CD4-positive, alpha-beta memory T cell (primary cell): ENCODE measurements at places on chromosomes 2 and 18. TPM values are rescaled to one million over a fixed set of nuclear protein-coding genes. Genes with fewer than 3 reads are reported as not detected.

The MTCL1 gene
- polyA plus RNA-seq, result not detected

The TRIM54 gene
- not detected for polyA plus RNA-seq

GRCh38 chr2:79697200-79697599 lies 184.3 kb downstream of the CTNNA2 start:
- DNase-seq, result no peak

GRCh38 chr2:177589186-177589585 lies 196.6 kb downstream of the AGPS start:
- no peak for DNase-seq

DNA sequence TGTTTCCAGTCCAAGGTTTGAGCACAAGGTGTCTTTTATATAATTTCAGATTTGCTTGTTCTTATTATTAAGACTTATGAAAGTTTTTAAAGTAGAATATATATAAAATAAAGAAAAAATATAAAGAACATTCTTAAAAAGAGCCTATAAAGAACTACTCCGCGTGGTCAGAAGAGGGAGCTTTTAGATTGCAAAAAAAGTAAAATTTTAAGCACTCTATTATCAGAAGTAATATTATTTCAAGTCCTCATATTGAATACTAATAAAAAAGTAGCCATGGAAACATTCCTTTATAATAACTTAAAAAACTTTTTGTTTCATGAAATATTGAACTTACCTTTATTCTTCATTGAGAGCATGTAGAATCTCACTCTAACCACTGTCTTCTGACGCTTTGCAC lies 51.4 kb downstream of the LINC00305 start:
- DNase-seq, result no peak

GRCh38 chr2:145692971-145693478 lies 1173.1 kb upstream of the ZEB2 start:
- no peak for DNase-seq

- no peak for DNase-seq
Observed at GRCh38 chr2:424306-425171, 136.6 kb upstream of the ALKAL2 start.

DNA sequence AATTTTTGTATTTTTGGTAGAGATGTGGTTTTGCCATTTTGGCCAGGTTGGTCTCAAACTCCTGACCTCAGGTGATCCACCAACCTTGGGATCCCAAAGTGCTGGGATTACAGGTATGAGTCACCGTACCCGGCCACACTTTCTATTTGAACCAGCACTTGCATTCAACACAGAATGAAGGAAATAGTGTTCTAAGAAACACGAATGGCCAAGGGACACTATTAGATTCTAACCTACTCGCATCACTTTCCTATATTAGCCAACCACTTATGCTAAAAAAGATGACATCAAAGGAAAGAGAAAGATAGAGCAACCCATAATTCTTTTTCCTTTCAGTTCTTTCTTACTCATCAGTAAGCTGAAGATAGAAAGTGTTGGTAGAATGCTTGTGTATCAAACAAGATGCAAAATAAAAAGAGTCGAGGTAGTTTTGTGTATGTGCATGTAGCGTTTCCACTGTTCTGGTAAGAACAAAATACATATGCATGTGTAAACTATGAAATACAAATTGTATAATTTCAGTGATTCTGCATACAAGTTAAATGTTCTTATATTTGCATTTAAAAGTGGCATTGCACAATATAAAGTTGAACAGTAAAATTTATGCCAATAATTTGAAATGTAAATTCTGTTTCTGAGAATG lies 247.6 kb downstream of the CDCA7 start:
- no peak for DNase-seq

- no peak for DNase-seq
Observed at GRCh38 chr2:20665243-20666004, 1.5 kb upstream of the GDF7 start.

DNA sequence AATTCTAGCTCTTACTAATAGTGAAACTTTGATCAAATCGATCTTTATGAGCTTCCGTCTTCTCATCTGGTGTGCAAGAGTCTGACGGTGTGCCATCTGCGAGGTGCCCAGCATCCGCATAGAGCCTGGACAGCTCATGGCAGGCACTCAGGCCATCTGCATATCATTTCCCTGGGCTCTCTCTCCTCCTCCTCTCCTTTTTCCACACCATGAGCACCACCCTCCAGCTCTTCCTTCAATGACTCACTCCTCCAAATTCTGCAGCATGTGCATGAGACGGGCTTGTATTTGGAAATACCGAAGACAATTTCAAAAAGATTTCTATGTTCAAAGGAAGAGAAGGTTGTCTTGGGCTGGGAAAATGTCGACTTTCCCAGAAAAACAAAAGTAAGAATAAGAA lies 161.1 kb downstream of the CCBE1 start:
- DNase-seq, result no peak

DNA sequence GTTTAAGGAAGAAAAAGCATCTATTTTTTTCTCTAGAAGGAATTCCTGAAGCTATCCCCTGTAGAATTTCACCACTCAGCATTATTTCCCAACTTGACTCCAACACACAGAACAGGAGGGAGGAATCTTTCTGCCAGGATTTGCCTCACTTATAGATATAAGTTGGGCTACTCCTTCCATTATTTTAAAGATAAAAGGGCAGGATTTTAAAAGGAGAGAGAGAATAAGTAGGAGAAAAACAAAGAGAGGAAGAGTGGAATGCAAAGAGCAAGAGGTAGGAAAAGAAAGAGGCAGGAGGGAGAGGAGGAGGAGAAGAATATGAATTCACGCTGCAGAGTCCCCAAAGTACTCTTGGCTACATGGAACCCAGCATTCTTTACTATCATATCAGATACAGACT lies 182.5 kb downstream of the TCF4 start:
- DNase-seq, result no peak

DNA sequence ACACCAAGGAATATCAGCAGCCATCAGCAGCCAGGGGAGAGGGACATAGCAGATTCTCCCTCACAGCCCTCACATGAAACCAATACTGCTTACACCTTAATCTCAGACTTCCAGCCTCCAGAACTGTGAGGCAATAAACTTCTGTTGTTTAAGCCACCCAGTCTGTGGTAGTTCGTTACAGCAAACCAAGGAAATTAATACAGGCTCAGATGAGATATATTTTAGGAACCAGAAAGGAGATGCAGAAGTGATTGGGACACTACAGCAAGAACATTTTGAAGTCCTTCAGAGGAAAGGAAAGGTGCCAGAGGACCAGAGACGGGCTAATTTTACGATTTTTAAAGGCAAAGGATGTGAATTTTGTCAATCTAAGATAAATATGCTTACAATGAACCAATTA lies 60.6 kb downstream of the IKZF2 start:
- DNase-seq, result no peak

DNA sequence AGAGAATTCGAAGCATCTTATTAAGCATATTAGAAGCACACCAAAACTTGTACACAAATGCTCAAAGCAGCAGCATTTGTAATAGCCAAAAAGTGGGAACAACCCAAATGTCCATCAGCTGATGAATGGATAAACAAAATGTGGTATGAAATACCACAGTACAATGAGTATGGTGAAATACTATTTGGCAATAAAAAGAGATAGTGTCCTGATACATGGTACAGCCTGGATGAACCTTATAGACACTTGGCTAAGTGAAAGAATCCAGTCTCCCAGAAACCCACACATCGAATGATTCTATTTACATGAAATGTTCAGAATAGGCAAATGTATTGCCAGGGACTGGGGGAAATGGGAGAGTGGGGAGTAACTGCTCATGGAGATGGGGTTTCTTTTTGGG lies 3.0 kb downstream of the SPATA3 start:
- no peak for DNase-seq
